Mucosa of gallbladder (tissue), 1 donor: ENCODE measurements at places on chromosomes 6 and 20. TPM values are rescaled to one million over a fixed set of nuclear protein-coding genes. Genes with fewer than 3 reads are reported as not detected.

Gene FLRT3
- total RNA-seq = 33.2 TPM

Gene SAPCD1
- total RNA-seq = 2.7 TPM

Gene HCRTR2
- total RNA-seq = not detected

Gene ATP9A
- total RNA-seq = 49.5 TPM

Gene TFAP2D
- total RNA-seq = not detected

Gene SLC22A2
- total RNA-seq = 1.4 TPM

Gene NR2E1
- total RNA-seq = not detected

Gene PPP1R18
- 44.0 TPM for total RNA-seq

Gene PARD6B
- total RNA-seq = 41.1 TPM

Gene WFDC2
- 144 TPM for total RNA-seq

Gene PNISR
- 104 TPM for total RNA-seq

Gene ADGRG6
- 13.9 TPM for total RNA-seq

Gene SLC2A4RG
- 93.6 TPM for total RNA-seq

Gene ZSCAN16
- total RNA-seq = 5.8 TPM
